HTR-8/SVneo (cell line): ENCODE measurements at places on chromosomes 12 and 14.

GRCh38 chr12:50185970-50186663 lies 18.9 kb upstream of the CERS5 start:
- DNase-seq = no peak

DNA sequence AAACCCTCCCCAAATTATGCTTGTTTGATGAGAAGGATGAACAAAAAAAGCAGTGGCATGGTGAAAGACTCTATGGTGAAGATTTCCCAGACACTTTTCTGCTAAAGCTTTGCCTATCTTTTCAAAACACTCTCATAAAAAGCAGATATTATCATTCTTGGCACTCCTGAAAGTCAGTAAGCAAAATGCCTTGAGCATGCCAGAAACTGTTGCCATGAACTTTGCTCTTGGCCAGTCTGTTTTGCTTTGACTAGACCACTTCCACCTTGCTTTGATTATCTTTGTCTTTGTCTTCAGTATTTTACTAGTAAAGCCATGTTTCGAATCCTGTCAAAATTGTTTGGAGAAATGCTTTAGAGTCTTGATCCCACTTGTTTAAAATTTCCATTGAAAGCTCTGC lies 110.4 kb downstream of the CNTN1 start:
- DNase-seq = no peak

GRCh38 chr14:69483765-69484443 lies 624 bp upstream of the PLEKHD1 start:
- DNase-seq = peak; percentile 56

DNA sequence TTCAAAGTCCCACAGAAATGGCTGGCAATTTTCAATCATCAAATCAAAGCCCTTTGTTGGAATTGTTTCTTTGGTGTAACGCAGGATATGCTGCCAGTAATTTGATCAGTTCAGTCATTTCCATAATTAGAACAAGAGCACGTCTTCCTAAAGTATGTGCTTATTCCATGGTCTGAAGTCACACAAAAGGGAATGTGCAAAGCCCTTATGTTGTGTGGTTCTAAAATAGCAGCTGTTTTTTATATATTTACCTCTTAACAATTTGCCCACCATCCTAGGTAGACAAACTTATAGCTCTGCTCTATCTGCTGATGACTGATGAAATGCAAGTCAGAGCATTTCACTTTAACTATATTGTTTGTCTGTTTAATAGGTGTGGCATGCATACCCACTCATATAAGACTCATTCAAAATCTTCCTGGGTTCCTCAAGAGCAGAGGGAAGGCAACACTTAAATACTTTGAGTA lies 176.1 kb upstream of the SLC38A2 start:
- no peak for DNase-seq

GRCh38 chr12:33205981-33206380 lies 233.6 kb downstream of the SYT10 start:
- DNase-seq = no peak

- peak; percentile 1 for DNase-seq
These were observed 1035.9 kb downstream of the TRHDE start for GRCh38 chr12:73308079-73308478.

- no peak for DNase-seq
These were observed 198.5 kb downstream of the SLC25A21 start for GRCh38 chr14:36973806-36974442.

GRCh38 chr12:3795492-3796133 lies 42.7 kb upstream of the CRACR2A start:
- no peak for DNase-seq

- DNase-seq = no peak
These were observed 3.3 kb upstream of the SLC22A17 start for GRCh38 chr14:23355871-23356435.

DNA sequence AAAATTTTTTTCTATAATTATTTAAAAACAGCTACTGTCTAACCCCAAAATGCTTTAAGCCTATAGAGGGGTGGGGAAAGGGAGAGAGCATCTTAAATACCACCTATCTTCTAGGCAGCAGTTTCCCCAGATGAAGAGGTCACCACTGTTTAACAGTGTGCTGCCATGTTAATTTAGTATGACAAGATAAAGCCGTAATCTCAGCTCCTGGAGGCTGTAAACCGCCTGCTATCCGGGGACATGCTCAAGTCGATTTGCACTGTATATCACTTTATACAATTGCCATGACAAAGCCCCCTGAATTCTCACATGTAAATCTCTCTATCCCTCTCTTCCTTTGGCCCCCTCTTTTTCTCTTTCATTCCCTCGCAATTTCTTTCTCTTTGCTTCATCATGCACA lies 68.5 kb downstream of the SOX5 start:
- DNase-seq = no peak

- DNase-seq = peak; percentile 22
These were observed 218.8 kb downstream of the BTG1 start for GRCh38 chr12:91926848-91927247.

- DNase-seq = no peak
These were observed 15.0 kb downstream of the TMBIM4 start for GRCh38 chr12:66154776-66155175.

GRCh38 chr12:50749459-50749882 lies 14.4 kb upstream of the ATF1 start:
- DNase-seq = no peak

DNA sequence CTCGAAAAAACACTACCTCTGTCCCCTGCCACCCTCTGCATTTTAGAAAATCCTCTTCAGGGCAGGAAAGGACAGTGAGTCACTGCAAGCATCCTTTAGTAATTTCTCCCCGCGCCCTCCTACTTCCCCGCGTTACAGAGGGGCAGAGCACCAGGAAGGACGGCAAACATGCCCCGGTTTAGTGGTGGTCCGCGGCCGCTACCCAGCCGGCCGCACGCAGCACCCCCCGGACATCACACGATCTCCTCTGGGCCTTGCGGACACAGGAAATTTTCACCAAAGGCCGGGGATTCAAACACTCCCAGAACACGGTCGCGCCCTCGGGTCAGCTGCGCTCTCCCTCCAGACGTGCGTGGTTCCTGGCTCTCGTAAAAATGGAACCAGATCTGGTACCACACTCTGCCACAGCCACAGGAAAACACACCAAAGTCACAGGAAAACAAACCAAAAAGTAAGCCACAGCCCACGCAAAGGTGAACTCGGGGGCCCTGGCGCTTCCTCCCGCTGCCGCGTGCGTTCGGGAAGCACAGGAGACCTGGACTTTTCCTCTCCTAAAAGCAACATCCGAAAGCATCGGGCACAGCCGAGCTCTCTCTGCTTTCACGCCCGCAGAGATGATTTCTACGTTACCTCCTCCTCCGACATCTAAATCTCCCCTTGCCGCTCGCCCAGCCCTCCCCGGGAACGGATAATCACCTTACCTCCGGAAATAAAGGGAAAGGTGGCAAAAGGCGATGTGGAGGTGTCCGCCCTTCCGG lies 839 bp downstream of the SLC38A1 start:
- no peak for DNase-seq

- peak; percentile 3 for DNase-seq
These were observed 524.1 kb upstream of the FBXO33 start for GRCh38 chr14:39956372-39956771.

GRCh38 chr14:75609606-75610475 lies 31.4 kb downstream of the FLVCR2 start:
- DNase-seq = no peak

DNA sequence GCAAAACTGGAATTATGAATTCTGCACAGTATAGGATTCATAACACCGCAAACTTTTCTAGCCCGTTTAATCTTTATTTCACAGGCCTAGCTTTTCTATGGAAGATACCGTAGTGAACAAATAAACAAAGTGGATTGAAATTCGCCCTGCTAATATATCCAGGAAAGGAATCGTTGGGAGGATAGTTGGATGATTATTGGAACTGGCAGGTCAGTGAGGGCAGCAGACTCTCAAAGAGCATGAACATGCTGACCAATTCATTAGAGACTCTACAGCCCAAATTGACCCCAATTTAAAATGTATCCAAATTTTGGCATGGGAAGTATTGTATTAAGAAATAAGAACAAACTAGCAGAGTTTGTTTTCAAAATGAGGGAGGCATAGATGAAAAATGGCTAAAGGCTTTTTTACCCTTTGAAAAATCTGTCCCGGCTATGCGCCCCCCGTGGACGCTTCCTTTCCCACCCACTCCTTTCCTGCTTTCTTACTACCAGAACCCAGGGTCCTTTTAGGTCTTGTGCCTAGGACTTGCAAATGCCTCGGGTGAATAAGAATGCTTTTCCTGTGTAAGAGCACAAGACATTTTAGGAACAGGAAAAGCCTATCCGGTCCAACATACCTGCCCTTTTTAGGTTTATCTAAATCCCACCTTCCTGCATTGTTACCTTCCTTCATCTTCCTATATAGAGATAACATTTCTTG lies 84.6 kb upstream of the PTPRB start:
- DNase-seq = no peak

DNA sequence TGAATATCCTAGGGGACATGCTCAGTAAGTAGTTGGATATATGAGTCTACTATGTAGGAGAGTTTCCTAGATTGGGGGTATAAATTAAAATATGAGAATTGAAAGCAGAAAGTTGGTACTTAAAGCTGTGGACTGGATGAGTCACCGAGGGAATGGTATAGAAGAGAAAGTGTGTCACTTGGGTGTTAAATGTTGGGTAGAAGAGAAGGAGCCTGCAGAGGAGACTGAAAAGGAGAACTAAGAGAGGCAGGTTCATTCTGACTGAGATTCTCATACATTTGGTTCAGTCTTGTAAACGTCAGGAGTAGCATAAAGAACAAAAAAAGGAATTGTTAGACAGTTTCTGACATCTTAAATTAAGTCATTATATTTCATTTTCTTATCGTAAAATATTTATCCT lies 19.9 kb downstream of the LRRC9 start:
- no peak for DNase-seq

DNA sequence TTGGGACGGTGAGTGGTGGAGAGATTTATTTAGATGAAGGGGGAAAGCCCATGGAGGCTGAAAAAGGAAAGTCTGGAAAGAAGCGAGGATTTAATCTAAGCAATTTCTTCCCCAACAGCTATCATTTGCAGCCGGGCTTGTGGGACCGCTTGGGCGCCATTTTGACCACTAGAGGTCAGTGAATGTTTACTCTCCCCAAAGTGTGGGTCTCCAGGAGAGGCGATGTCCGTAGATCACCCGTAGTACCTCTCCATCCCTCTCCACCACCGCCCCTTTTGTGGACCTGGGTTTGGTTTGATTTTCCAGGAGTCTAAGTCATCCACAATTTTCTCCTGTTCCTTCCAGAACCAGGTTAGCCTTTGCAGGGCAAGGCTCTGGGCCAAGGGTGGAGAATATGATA lies 91.2 kb upstream of the PARP11 start:
- DNase-seq = peak; percentile 59

DNA sequence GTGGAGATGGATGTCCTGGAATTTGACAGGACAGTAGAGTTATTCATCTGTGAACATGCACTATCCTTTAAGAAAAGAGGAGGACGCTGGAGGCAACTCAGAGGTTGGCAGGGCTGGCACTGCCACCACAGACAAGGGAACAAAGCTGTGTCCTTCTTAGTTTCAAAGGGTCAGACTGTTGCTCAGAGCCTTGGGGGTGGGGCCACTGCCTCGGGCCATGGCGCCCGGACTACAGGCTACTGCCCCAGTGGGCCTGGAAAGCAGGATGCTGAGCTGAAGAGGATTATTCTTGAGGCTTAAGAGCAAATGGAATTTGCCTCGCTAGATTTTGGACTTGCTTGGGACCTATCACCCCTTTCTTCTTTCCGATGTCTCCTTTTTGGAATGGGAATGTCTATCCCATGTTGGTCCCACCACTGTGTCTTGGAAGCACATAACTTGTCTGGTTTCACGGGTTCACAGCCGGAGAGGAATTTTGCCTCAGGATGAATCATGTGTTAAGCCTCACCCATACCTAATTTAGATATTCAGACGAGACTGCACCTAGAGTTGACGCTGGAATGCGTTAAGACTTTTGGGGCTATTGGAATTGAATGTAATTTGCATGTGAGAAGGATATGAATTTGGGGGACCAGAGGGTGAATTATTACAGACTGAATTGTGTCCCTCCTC lies 114.8 kb upstream of the RFLNA start:
- no peak for DNase-seq

DNA sequence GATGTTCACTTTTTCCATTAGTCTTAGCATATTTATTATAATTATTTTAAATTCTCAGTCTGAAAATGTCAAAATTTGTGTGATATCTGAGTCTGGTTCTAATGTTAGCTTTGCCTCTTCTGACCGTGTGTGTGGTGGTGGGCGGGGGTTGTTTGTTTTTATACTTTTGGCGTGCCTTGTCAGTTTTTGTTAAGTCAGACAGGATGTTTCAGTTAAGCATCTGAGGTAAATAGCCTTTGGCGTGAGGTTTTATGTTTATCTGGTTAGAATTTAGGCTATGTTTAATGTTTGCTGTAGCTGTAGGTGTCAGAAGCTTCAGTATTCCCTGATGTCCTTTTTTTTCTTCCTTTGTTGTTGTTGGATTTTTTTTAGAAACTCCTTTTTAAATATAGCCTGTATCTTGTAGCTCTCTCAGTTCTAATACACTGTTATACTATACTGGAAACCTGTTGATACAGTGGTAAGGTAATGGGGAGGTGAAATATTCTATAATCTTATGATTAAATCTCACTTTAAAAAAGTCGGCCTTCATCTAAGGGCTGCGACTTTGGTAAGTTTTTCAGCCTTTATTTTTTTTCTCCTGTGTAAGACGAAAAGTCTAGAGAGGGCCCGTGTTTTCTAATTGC lies 111.6 kb downstream of the SCAF11 start:
- no peak for DNase-seq

- DNase-seq = no peak
These were observed 30.0 kb upstream of the GRIP1 start for GRCh38 chr12:66708704-66709456.

DNA sequence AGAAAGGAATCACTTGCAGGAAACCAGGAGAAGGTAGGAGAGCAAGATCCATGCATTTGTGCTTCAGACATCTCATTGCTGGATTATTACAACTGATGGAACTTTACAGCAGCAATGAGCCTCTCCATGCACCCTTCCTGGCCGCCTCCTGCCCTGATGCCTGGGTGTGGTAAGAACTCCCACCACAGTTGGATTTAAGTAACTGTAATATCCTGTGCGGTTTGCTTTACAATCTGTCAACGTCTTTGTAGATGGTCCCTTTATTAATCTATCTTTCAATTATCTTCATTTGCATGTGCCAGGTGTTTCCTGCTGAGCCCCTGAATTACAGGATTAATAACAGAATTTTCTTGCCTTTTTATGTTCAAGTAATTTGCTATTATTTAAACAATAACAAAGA lies 1300.5 kb upstream of the TMEM132C start:
- DNase-seq = no peak

DNA sequence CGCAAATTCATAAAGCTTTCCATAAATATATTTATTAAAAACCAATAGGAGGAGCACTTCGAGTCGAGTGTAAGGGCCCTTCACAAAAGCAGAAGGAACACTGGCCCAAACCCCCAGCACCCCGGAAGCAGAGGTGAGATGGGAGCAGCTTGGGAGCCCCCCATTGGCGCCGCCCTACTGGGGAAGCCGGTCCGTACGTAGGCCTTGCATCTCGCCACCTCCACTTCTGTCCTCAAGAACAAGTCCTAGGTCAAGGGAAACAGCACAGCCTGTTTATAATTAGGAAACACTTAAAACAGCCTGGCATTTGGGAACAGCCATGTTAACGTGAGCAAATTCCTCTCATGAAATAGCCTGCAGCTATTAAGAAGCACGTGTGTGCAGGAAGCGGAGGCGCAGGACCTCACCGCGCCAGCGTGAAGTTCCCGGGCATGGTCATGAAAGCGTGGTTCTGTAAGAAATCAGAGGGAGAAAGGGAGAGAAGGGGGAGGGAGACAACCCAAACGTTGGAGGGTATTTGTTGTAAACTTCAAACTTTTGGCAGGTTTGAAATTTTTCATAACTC lies 7.7 kb downstream of the ANKRD9 start:
- DNase-seq = no peak
